Colonic mucosa (tissue), 4 donors: ENCODE measurements at places on chromosomes 13 and 19.

DNA sequence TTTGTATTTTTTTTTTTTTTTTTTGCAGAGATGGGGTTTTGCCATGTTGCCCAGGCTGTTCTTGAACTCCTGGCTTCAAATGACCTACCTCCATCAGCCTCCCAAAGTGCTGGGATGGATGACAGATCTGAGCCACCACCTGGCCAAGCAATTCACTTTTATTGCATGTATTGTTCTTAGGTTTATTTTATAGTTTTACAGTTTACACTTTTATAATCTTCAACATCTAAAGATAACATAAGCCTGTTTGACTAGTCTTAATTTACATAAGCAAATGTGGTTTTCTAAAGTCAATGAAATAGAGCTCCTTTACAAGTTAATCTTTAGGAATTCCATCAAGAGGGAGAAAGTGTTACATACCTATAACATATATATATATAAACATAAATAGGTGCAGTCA is 9.5 kb upstream of the MPV17L2 start:
- no peaks in the 10 kb centered on the region for H3K4me1 ChIP-seq
- no peak overlapping the region for H3K4me3 ChIP-seq
- peak overlapping the region; percentile 55 for H3K27ac ChIP-seq
- peak; percentile 68 for DNase-seq
- H3K36me3 ChIP-seq, result no peaks in the 10 kb centered on the region

DNA sequence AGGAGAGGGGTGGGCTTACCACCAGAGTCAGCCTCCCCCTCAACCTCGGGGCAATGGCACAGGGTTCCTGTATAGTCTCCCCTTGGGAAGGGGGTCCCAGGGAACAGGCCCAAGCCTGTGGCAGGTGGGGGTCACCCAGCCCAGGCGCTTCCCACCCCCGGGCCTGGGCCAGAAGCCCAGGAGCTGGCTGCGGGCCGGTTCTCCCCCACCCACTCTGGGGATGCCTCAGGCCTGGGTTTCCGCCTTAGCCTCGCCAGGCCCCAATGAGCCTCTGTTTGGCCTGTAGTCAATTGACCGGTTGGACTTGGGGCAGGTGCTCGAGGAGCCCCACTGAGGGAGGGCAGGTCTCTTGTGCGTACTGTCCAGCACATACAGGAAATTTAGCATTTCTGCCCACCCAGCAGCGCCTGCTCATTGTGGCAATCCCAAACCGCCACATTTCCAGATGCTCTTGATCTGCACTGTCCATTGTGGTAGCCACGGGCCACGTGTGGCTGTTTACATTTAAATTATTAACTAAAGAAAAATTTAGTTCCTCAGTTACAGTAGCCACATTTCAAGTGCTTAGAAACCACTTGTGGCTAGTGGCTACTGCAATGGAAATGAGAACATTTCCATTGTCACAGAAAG is 9.9 kb downstream of the LYL1 start:
- peaks cover 10% of the 10 kb centered on the region for H3K4me1 ChIP-seq
- H3K36me3 ChIP-seq, result no peaks in the 10 kb centered on the region
- no peaks in the 10 kb centered on the region for H3K27me3 ChIP-seq
- H3K27ac ChIP-seq, result no peak overlapping the region
- no peak overlapping the region for H3K4me3 ChIP-seq
- no peak for DNase-seq

- H3K4me3 ChIP-seq, result no peak overlapping the region
- no peaks in the 10 kb centered on the region for H3K27me3 ChIP-seq
- no peak for DNase-seq
- H3K36me3 ChIP-seq, result no peaks in the 10 kb centered on the region
- H3K27ac ChIP-seq, result no peak overlapping the region
- H3K4me1 ChIP-seq, result no peaks in the 10 kb centered on the region
Observed at GRCh38 chr13:107721125-107721869, 494.0 kb downstream of the LIG4 start.

DNA sequence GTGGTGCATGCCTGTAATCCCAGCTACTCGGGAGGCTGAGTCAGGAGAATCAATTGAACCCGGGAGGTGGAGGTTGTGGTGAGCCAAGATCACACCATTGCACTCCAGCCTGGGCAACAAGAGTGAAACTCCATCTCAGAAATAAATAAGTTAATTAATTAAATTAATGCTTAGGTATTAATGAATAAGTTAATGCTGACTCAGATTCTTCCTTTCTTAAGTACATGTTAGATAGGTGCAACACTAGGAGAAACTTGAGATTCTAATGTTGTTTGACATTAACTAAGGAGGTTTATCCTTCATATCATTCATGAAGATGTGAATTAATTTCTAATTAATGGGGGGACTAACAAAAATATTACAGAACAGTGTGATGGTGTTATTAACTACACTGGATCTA is 812.6 kb upstream of the SPRY2 start:
- no peak for DNase-seq
- H3K27ac ChIP-seq, result no peak overlapping the region
- no peak overlapping the region for H3K4me3 ChIP-seq
- H3K4me1 ChIP-seq, result no peaks in the 10 kb centered on the region
